ENCODE measurements at places on chromosomes 7 and 10.

GRCh38 chr7:111931958-111932357, 274.2 kb downstream of the DOCK4 start:
- DNase-seq: no peak

DNA sequence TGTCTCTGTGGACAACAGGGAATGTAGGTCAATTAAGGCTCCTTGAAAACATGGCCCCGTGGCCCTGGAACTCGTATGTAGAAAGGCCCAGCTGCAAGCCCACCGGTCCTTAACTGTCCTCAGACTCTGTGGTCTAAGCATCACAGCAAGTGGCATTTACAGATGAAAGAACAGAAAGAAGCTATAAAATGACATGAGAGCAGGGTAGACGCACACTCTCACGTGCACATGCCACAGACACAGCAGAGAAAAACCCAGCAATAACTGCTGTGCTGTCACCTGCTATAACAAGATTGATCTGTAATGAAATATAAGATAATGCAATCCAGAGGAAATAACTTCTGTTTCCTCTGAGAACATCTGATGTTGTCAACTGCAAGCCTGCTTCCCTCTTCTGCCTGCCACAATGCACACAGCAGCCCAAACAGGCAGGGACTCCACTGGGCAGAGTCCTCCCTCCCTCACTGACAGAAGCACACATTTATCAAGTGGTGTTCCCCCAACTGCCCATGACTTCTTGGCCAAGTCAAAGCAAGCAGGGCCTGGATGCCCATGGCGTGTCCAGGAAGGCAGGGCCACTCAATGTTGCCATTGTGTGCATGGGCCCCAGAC, 63.9 kb downstream of the GFRA1 start:
- no peak for DNase-seq

GRCh38 chr7:14842523-14842922, 60.0 kb downstream of the DGKB start:
- no peak for DNase-seq

- DNase-seq: no peak
Measured at GRCh38 chr10:52283174-52283573, 30.9 kb upstream of the DKK1 start.

DNA sequence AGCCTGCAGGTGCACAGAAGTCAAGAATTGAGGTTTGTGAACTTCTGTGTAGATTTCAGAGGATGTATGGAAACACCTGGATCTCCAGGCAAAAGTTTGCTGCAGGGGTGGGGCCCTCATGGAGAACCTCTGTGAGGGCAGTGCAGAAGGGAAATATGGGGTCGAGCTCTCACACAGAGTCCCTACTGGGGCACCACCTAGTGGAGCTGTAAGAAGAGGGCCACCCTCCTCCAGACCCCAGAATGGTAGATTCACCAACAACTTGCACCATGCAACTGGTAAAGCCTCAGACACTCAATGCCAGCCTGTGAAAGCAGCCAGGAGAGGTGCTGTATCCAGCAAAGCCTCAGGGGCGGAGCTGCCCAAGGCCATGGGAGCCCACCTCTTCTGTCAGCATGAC, 205.8 kb downstream of the CCSER2 start:
- DNase-seq: no peak

- no peak for DNase-seq
Measured at GRCh38 chr10:8576281-8576680, 521.8 kb downstream of the GATA3 start.

All from AG04449 (cell line).